ENCODE measurements at places on chromosomes 1 and 21.

GRCh38 chr1:4512636-4513035, 141.8 kb upstream of the AJAP1 start:
- DNase-seq, result no peak

DNA sequence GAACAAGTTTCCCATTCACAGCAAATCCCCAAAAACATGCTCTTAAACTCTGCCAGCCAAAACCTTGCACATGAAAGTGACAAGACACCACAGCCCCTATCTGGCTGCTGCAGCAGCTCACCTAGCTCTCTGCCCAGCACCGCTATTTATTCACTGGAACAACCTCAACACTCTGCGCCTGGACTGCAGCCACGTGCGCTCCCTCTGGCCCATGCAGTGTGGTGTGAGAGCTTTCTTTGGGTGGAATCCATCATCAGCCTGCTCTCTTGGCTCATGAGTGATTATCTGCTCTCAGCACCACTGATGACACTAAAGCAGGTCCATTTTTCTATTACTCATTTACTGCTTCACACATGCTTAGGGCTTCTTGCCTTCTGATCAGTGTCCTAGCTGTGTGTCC, 11.4 kb downstream of the KCNJ6 start:
- DNase-seq, result no peak

GRCh38 chr1:159342761-159343425, 40.8 kb downstream of the FCER1A start:
- no peak for DNase-seq

DNA sequence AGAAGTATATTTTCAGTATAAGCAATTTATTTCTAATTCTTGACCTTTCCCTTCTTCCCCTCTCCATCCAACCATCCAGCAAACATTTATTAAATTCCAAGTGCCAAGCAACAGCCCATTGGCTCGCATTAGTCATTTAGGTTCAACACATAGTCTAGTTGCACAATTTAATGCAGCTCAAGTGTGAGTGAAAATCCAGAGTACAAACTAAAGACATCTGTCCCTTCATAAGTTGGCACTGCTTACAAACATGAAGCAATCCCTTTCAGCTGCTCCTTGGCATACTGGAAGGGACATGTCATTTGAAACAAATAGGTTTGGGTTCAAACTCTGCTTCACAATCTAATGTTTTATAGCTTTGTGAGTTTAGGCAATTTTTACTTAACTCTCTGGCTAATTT, 10.7 kb downstream of the CASQ2 start:
- no peak for DNase-seq

DNA sequence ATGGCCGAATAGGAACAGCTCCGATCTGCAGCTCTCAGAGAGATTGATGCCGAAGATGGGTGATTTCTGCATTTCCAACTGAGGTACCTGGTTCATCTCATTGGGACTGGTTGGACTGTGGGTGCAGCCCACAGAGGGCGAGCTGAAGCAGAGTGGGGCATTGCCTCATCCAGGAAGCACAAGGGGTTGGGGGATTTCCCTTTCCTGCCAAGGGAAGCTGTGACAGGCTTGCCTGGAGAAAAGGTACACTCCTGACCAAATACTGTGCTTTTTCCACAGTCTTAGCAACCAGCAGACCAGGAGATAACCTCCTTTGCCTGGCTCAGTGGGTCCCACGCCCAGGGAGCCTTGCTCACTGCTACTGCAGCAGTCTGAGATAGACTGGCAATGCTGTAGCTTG, 66.9 kb downstream of the HSD3B1 start:
- no peak for DNase-seq

DNA sequence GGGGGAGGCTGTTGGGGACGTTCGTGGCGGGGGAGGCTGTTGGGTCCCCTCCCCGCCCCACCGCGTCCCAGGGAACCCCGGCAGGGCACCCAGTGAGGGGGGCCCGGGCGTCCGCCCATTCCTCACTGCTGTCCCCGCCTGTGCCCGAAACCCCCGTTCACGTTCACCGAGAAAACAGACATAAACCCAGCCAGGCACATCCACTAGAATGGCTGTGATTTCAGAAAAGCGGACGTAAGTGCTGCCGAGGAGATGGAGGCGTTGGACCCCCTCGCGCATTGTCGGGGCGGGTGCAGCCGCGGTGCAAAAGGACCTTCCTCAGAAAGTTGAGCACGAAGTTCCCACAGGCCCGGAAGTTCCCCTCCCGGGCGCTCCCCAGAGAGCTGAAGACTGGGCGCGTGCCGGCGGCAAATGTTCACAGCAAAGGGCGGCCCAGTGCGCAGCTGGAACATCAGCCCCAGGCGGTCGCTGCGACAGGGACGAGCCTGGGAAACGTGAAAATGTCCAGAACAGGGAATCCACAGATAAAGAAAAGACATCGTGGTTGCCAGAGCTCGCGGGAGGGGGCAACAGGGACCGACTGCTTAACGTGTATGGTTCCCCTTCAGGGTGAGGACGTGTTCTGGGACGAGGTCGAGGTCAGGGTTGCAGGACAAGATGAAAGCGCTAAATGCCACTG, 18.5 kb upstream of the SAMD11 start:
- peak; percentile 81 for DNase-seq

DNA sequence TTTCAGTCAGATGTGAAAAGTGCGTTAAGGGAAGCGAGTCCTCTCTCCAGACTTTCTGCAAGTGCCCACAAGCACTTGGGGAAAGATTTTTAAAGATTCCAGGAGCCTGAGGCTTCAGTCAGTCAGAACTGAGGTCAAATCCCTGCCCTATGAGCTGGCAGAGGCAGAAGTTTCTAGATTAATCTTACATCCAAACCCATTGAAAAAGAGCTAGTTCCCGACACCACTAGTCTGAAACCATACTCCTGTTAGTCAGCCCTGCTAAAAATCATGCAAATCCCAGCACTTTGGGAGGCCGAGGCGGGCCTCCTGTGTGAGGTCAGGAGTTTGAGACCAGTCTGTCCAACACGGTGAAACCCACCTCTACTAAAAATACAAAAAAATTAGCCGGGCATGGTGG, 21.0 kb downstream of the RSPH1 start:
- no peak for DNase-seq

GRCh38 chr1:17405898-17406759, 33.3 kb downstream of the RCC2 start:
- peak; percentile 79 for DNase-seq

DNA sequence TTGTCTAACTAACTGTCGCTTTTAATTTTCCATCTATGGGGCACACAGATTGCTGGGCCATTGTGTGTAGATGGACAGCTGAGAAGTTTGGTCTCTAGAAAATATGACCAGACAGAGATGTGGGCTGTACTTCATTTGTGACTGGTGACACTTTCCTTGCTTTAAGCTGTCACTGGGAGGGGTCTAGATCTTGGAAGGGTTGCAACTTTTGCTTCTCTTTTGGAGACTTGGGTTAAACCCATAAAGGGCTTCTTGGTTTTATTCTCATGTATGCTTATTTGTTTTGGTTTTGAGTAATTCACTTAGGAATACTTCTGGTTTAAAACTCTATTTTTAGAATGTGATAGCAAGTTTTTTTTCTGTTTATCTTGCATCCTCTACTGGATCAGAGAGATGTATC, 80.2 kb downstream of the ETS2 start:
- no peak for DNase-seq

DNA sequence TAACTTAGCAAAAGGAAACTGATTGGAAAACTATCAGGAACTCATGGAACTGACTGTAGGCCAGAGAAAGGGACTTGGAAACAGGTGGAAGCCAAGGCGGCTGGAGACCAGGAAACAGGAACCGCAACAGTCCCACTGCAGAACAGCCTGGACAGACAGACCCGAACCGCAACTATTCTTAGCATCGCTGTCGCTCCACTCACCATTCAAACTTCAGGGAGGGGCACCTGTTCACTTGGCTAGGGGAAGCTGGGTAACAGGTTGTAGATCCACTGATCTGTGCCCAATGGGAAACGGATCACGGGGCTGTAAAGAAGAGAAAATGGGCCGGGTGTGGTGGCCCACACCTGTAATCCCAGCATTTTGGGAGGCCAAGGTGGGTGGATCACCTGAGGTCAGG, 61.9 kb downstream of the CLSTN1 start:
- no peak for DNase-seq

GRCh38 chr1:7257225-7257624, 472.0 kb downstream of the CAMTA1 start:
- DNase-seq, result no peak

DNA sequence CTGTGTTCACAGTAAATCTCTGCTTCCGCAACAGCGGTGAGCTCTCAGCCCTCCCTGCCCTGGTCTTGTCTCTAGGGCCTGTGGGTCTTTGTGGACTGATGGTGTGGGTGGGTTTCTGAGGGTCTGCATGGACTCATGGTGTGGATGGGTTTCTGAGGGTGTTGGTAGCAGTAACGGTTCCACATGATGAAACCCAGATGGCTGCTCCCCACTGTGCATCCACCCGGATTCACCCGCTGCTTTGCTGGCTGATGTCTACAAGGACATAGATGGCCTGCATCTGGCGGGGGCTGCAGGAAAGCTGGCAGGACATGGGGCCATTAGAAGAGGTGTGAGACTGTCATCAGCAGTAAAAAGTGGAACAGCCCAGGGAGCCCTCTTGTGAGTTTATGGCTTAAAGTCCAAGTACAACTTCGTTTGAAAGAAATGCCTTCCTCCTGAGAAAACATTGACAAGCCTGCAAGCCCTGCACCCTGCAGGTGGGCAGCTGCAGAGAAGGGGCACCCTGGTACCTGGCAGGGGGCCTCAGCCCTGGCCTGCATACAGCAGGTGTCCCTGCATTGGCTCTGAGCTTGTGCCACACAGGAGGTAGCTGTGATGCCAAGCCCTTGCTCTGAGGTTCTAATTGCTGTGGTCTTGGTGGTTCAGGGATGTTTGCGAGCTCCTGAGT, 156.9 kb upstream of the COL6A1 start:
- no peak for DNase-seq

- no peak for DNase-seq
These were observed 90.4 kb downstream of the SLC45A1 start for GRCh38 chr1:8408151-8408839.

- no peak for DNase-seq
These were observed 7.4 kb downstream of the SEMA4A start for GRCh38 chr1:156160743-156161171.

- DNase-seq, result no peak
These were observed 86.0 kb downstream of the PRRX1 start for GRCh38 chr1:170749959-170750358.

DNA sequence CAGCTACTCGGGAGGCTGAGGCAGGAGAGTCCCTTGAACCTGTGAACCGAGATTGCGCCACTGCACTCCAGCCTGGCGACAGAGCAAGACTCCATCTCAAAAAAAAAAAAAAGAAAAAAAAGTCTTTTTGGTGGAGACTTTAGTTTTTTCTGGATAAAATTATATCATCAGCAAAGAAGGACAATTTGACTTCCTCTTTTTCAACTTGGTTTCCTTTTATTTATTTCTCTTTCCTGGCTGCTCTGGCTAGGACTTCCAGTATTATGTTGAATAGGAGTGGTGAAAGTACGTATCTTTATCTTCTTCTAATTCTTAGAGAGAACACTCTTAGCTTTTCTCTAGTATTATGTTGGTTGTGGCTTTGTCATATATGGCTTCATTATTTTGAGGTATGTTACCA, 130.8 kb downstream of the PCBP3 start:
- no peak for DNase-seq

- DNase-seq, result peak; percentile 51
These were observed 59.3 kb downstream of the AK4 start for GRCh38 chr1:65207317-65207716.

DNA sequence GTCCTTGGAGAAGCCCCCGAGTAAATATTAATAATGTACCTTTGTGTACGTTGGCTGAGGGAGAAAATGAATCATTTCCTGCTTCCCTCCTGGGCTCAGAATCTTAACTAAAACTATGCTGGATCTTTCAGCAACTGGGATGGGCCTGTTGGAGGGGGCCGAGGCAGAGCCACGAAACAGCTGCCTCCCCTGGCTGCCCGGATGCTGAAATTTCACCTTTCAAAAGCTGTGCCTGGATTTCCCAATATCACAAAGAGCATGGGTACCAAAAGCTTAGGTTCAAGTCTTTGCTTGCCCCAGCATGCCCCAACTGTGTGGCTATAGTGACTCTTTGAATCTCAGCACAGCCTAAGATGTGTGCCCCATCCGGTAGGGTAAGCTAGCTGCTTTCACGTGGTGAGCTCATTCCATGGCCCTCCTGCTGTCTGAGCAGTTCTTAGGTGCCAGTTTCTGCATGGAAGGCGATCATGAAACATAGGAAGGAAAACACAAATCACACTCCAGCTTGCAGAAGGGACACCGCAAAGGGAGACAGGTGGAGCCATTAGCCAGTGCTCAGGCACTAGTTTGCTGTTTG, 473.5 kb downstream of the PTPRU start:
- no peak for DNase-seq

DNA sequence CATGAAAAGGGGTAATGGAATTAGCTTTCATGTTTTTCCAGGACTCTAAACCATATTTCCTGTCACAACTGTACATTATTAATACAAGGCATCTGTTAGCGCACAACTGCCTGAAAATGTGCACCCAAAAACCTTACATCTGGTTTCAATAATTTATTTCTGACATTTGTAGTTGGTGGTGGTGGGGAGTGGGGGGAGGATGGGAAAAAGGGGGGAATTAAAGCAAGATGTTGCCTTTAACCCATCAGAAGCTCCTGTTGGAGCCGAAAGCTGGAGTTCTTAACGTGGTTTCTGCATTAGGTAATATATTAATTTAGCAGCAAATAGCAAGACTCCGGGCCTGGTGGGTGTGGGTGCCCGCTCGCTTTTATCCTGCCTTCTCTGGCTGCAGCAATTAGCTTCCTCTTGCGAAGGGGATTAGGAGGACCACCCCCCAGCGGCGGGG, 36.9 kb upstream of the HHAT start:
- no peak for DNase-seq

- no peak for DNase-seq
These were observed 54.6 kb downstream of the TGFBR3 start for GRCh38 chr1:91831132-91831930.

- peak; percentile 95 for DNase-seq
These were observed 60.2 kb upstream of the ID3 start for GRCh38 chr1:23619299-23620188.

DNA sequence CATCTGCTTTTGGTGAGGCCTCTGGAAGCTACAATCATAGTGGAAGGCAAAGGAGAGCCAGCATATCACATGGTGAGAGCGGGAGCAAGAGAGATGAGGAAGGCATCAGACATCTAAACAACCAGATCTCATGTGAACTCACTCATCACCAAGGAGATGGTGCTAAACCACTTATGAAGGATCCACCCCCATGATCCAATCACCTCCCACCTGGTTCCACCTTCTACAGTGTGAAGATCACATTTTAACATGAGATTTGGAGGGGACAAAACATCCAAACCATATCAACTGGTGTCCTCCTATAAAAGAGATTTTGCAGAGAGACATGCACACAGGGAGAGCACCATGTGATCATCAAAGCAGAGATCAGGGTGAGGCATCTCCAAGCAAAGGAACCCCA, 578.6 kb downstream of the MATN1 start:
- no peak for DNase-seq

Measured in NAMALWA (cell line).